ENCODE measurements at places on chromosomes 12 and 14.
A peak's percentile ranks its signal among the peaks of the same experiment; 100 is the strongest.

GRCh38 chr12:109331301-109331952 is 16.3 kb upstream of the MYO1H start:
- DNase-seq = no peak

GRCh38 chr12:28033538-28033915 is 61.0 kb upstream of the PTHLH start:
- no peak for DNase-seq

DNA sequence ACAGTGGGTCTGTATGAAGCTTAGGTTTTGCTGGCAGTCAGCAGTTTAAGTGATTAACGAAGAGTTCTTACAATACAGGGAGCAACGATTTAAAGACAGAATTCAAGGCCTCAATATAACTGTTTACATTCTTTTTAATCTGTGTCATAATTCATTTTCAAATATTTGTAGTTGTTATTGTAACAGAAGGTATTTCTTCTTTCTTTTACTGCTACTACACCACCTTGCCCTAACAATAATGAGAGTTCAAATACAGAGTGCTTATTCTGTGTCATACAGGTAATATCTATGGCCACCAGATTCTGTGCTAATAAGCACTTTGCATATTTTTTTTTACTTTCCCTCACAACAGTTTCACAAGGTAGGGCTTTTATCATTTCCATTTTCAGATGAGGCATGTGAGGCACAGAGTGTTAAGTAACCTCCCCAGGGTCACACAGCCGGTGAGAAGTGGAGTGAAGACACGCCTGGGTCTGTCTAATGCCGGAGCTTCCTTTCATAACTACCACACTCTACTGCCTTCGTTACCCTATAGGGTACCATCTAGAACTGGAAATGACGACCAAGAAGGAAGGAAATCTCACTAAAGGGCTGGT is 81.9 kb downstream of the PELI2 start:
- no peak for DNase-seq

GRCh38 chr14:104604458-104605449 is at the start of gene TMEM179:
Gene TMEM179 (minus strand): TSS chr14:104604772. CDS start chr14:104604741, 31 bp downstream.
- DNase-seq = no peak

- DNase-seq = no peak
These were observed 6.3 kb downstream of the STYK1 start for GRCh38 chr12:10667581-10667980.

DNA sequence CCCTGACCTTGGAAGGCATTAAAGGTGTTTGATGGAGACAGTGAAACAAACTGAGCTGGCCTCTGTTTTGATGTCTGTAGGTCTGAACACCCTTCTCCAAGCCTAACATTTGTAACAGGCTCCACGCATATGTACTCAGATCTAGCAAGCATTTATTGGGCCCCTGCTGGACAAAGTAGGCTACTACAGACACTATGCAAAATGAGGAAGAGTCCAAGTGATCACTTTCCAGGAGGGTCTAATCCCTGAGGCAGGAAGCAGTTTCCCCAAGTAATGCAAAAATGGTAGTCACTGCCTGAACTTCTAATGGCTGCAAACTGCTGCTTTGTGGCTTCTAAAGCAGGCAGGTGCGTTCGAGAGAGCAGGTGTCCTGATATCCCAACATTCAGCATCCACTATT is 405.8 kb downstream of the MED13L start:
- peak; percentile 73 for DNase-seq

DNA sequence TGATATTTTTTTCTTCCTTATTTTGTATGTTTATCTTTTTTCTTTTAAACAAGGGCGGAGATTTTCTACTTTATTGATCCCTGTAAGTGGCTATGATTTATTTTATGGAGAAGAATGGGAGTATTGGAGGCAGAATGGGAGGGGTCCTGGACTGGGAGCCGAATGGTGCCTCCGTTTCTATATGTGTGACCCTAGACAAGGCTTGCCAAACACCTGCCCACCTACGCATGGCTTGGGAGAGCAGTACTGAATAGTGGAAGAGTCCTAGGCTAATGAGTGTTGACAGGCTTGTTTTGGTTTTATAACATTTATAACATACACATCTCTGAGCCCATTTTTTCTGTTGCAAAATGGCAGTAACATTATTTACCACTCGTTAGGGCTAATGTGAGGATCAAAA is 29.0 kb downstream of the STK38L start:
- no peak for DNase-seq

GRCh38 chr14:38000340-38000739 is 207.4 kb upstream of the SSTR1 start:
- no peak for DNase-seq

- DNase-seq = no peak
These were observed 44.6 kb downstream of the TRAFD1 start for GRCh38 chr12:112169966-112170365.

DNA sequence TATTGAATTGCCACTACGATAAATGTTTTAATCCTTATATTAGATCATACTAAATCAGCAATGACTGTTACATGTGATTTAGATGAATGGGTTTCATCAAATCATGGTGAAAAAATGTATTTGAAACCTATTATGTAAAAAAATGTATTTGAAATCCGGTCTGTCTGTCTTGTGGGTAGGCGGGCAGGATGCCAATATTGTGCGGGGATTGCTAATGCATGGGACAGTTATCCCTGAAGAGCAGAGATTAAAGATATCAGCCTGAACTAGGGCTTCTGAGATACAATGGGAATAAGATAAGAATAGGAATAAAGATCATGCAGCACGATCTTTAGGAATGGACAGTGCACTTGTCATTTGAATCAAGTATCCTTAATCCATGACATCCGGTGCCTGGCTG is 134.0 kb downstream of the PRKCH start:
- DNase-seq = no peak

DNA sequence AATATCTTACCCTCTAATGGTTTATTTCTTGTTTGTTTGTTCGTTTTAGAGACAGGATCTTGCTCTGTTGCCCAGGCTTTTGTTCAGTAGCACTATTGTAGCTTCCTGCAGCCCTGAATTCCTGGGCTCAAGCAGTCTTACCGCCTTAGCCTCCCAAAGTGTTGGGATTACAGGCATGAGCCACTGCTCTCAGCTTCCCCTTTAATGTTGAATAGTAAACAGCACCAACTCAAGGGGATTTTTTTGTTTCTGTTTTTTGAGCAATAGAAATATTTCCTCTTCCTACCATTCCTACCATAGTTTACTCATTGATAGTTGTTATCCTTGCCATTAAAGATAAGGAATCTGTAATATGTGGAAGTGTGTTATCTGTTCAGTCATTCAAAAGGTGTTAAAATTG is 10.7 kb downstream of the ARID4A start:
- no peak for DNase-seq

DNA sequence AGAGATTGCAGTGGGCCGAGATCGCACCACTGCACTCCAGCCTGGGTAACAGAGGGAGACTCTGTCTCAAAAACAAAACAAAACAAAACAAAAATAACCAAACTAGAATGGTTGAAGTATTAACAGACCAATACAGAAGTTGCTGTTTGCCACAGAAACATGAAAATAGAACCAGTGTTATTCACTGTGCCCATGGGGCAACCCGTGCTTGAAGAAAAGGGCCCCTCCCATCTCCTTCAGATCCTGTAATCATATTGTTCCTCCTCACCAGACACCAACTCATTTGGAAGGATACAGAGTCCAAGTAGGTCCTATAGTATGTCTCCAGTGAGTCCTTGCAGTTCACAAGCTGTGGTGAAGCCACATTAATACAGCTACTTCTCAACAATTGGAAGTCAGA is 30.9 kb downstream of the SLC35F4 start:
- no peak for DNase-seq

All from OCI-M1 (cell line).